ENCODE measurements at places on chromosomes 4 and X.

GRCh38 chr4:125283707-125284279, 31.0 kb upstream of the FAT4 start:
- DNase-seq = peak; percentile 5

GRCh38 chr4:39539089-39539611, 11.9 kb upstream of the UGDH start:
- peak; percentile 28 for DNase-seq

DNA sequence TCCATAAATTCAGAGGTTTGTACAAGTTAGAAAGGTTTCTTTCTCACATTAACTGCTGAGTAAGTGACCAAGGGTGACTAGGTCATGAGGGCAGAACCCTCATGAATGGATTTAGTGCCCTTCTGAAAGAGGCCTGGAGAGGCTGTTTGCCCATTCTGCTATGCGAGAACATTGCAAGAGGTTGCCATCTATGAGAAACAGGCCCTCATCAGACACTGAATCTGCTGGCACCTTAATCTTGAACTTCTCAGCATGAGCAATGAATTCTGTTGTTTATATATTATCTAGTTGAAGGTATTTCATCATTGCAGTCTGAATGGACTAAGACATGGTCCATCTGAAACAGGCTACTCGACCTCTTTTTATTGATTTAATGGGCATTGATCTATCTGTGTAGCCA, 96.2 kb upstream of the GPRIN3 start:
- DNase-seq = no peak

DNA sequence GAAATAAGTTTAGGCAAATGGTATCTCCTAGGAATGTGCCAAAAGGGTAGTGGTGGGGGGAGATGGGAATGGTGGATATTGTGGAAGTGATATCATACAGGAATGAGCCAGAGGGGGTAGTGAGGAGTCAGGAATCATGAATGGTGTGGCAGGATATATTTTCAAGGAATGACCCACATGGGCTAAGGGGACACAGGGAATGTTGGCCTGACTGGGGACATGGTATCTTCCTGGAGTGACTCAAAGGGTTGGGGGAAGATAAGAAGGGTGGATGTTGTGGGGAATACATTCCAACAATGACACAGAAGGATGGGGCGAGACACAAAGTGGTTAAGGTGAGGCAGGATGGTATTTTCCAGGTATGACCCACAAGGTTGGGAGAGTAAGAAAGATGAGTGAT, 60.6 kb downstream of the MAOA start:
- DNase-seq = peak; percentile 40

DNA sequence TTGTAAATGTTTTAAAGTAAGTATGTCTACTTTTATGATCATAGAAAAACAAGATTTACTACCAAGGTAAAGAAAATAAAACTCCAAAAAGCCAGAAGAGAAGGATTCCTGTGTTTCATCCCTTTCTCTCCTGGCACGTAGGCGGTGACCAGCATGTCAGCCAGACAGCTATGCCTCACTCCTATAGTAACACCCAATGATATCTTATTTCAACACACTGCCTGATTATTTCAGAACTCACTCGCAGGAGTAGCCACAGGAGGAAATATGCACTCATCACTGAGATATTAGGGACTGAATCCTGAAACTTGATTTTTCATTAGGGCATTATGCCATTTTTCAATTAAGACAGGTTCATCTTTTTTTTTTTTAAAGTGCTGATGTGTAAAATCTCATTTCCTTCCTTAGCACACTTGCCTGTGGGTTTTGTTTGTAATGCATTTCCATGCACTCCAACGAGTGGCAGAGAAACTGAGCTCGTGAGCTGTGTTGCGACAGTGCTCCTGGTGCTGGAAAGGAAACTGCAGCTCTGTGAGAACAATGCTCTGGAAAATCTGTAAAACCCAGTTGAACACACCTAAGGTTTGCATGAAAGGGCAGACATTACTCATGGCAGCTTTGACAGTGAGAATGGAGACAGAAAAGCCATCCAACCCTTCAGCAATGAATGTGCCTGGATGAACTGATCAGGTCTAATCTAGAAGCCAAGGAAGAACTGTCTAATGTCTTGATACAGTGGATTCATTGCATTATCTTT, 18.2 kb downstream of the RAI2 start:
- DNase-seq = no peak

GRCh38 chr4:36172656-36173055, 71.7 kb downstream of the ARAP2 start:
- DNase-seq = no peak
